ENCODE measurements at places on chromosomes 5 and 9.
A peak's percentile ranks its signal among the peaks of the same experiment; 100 is the strongest.

GRCh38 chr9:15104826-15105420, 194.7 kb upstream of the FREM1 start:
- H3K4me1 ChIP-seq, result no peaks in the 10 kb centered on the region
- no peaks in the 10 kb centered on the region for H3K36me3 ChIP-seq
- no peak overlapping the region for H3K4me3 ChIP-seq
- no peak overlapping the region for H3K27ac ChIP-seq

- DNase-seq, result no peak
- no peaks in the 10 kb centered on the region for H3K36me3 ChIP-seq
- H3K4me1 ChIP-seq, result no peaks in the 10 kb centered on the region
- no peaks in the 10 kb centered on the region for H3K27me3 ChIP-seq
Measured at GRCh38 chr5:86526811-86527348, 90.9 kb upstream of the COX7C start.

GRCh38 chr5:149363936-149364335, 6.1 kb downstream of the PCYOX1L start:
- no peaks in the 10 kb centered on the region for H3K36me3 ChIP-seq
- DNase-seq, result no peak
- peaks cover 14% of the 10 kb centered on the region for H3K4me1 ChIP-seq
- no peak overlapping the region for H3K27ac ChIP-seq

DNA sequence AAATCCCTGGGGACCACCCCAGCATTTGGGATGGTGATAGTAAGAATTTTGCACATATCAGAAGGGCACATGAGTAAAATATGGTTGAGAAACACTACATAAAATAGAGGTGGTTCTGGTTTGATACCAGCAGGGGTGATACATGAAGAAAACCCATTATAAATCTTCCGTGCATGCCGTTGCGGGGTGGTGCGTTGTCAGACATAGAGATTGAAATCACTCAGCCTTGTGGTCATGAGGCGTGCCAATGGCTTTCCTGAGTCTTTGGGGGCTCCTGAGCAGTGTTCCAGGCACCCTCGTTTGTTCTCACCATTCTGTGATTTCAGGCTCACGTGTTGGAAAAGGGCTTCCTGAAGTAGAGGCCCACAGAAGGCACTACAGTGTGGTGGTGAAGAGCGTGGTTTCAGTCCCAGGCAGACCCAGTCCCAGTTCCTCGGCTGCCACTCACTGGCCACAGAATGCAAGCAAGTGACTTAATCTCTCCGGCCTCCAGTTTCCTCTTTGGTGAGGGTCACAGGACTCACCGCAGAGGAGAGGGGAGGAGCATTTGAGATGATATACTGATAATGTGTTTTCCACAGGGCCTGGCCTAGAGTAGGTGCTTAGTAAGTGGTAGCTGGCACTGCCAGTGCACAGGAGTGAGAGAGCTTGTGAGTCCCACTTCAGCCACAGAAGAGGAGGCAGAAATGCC, 20.5 kb upstream of the GLRX start:
- no peaks in the 10 kb centered on the region for H3K27me3 ChIP-seq
- no peak overlapping the region for H3K27ac ChIP-seq
- DNase-seq, result peak; percentile 62
- no peaks in the 10 kb centered on the region for H3K36me3 ChIP-seq
- H3K4me1 ChIP-seq, result no peaks in the 10 kb centered on the region

DNA sequence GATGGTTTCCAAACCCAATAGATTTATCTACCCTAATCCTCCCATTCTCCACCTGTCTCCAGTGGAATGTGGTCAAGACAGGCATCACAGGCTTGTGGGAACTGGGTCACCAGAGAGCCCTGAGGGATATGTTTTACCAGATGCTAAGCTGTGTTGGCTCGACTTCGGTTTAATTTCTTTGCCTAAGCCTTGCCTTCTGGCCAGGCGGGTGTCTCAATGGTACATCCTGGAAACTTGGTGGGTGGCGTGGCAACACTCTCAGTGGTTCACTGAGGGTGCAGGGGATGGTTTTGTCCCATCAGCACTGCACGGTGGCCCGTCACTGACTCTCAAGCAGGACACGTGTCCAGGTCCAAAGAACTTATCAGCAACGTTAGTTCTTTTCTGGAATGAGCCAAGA, 192.2 kb downstream of the TENT4A start:
- no peaks in the 10 kb centered on the region for H3K27me3 ChIP-seq
- DNase-seq, result no peak
- no peak overlapping the region for H3K27ac ChIP-seq
- no peaks in the 10 kb centered on the region for H3K36me3 ChIP-seq
- no peaks in the 10 kb centered on the region for H3K4me1 ChIP-seq

DNA sequence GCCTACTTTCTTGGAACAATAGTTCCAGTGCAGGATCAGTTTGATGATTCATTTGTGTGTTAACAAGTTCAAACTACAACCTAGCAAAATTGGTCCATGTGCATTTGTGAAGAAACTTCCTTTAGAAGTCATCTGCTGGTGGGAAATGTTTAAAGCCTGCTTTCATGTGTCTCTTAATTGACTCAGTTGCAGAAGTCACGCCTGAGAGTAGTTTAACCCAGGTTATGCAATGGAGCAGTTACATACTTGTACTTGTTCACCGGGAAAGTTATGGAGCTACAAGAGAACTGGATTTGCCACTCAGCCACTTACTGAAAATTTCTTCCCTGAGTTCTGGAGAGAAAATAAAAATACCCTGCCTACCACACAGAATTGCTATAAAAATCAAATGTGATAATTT, 1397.8 kb downstream of the PTPRD start:
- no peaks in the 10 kb centered on the region for H3K36me3 ChIP-seq
- H3K4me1 ChIP-seq, result no peaks in the 10 kb centered on the region
- no peaks in the 10 kb centered on the region for H3K27me3 ChIP-seq
- no peak overlapping the region for H3K4me3 ChIP-seq
- no peak overlapping the region for H3K27ac ChIP-seq

DNA sequence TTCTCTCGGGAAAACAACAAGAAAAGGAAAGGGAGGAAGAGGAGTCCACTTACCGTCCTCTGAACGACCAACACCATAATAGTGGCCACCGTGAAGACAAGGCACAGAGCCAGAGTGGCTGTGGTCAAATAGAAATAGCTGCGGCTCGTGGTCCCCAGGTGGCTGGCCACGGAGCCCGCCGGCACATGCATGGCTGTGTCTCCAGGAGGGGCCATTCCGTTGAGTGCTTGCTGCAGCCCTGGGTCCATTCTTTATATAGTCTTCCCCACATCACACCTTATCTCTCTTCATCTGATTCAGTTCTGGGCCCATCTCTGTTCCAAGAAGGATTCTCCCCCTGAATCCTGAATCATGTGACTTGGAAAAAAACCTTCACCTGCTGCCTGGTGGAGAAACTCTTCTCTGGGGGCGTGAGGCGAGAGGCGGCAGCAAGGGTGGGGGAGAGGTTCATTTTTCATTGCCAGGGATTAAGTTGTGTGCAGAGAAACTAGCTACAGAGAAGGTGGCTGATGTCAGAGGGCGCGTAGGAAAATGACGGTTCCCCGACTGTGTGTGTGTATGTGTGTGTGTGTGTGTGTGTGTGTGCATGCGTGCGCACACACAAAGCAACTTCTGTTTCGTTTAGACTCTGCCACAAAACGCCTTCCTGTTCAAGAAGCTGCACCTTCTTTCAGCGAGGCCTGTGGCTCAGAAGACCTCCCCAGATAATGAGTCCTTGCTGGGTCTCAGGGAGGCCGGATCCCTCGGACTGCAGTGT, at the start of gene TNFSF8:
TSS of gene TNFSF8 (minus strand) at position 536 of the 757 bp plus-strand sequence. CDS start at position 248, 288 bp downstream.
- DNase-seq, result no peak
- no peaks in the 10 kb centered on the region for H3K36me3 ChIP-seq
- H3K27me3 ChIP-seq, result no peaks in the 10 kb centered on the region
- no peak within 1 kb of the TSS for H3K27ac ChIP-seq

DNA sequence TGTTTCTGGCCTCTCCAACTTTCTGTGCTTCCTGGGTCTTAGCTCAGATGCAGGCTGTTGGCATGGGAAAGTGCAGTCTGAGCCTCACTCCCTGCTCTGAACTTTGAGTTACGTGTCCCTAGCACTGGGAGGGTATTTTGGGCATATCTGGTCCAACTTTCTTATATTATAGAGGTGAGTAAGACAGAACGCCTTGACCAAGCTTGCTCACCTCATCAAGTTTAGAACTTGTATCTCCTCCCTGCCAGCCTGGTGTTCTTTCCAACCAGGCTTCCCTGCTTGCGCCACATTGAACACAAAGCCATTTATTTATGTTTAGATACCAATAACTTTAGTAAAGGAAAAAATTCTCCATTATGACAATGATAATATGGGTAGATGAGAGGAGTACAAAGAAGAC, 33.2 kb downstream of the TNC start:
- H3K36me3 ChIP-seq, result no peaks in the 10 kb centered on the region
- no peak for DNase-seq
- H3K4me3 ChIP-seq, result no peak overlapping the region

DNA sequence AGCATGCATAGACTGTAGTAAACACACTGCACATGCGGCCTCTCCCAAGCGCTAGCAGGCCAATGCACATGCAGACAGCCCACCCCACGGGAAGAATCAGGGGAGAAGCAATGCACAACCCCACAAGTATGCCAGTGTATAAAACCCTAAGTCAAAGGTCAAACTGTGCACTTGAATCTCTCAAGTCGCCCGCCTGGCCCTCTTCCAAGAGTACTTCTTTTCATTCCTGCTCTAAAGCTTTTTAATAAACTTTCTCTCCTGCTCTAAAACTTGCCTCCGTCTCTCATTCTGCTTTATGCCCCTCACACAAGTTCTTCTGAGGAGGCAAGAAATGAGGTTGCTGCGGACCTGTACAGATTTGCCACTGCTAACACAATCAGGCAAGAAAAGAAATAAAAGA, 50.4 kb downstream of the PTPDC1 start:
- no peaks in the 10 kb centered on the region for H3K36me3 ChIP-seq
- no peak for DNase-seq
- no peak overlapping the region for H3K4me3 ChIP-seq
- no peaks in the 10 kb centered on the region for H3K27me3 ChIP-seq

- H3K27ac ChIP-seq, result no peak overlapping the region
- H3K4me3 ChIP-seq, result no peak overlapping the region
- H3K4me1 ChIP-seq, result no peaks in the 10 kb centered on the region
- no peaks in the 10 kb centered on the region for H3K27me3 ChIP-seq
- no peaks in the 10 kb centered on the region for H3K36me3 ChIP-seq
Measured at GRCh38 chr5:35371951-35372426, 141.7 kb upstream of the PRLR start.

- no peaks in the 10 kb centered on the region for H3K4me1 ChIP-seq
- DNase-seq, result no peak
- no peaks in the 10 kb centered on the region for H3K36me3 ChIP-seq
Measured at GRCh38 chr5:177015156-177015555, 7.3 kb upstream of the ZNF346 start.

- H3K4me3 ChIP-seq, result no peak overlapping the region
- H3K27me3 ChIP-seq, result no peaks in the 10 kb centered on the region
- H3K4me1 ChIP-seq, result peaks cover 2% of the 10 kb centered on the region
- DNase-seq, result no peak
Measured at GRCh38 chr5:32780508-32780919, 69.4 kb downstream of the NPR3 start.

DNA sequence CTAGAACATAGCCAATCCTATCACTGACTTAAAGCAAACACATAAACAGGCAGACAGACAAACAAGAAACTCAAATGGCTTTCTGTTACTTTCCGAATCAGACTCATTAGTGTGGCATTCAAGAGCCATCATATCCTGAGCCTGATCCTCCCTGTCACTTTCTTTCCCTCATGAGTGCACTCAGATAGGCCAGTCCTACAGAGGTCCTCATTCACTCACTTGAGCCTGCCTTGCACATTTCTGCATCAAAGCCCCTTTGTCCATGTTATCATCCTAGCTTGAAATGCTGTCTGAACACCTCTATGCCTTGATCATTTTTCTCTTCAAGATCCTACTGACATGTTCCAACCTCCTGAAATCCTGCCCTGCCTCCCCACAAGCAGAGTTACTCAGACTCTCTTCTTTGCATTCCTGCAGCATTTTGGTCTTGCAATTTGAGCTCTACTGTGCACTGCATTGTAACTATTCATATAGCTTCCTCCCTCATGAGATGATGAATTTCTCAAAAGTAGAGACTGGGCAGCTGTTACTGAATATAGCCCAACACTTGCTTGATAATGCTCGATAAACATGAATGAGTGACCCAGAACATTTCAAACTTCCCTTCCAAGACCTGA, 126.9 kb downstream of the PALM2AKAP2 start:
- H3K4me1 ChIP-seq, result no peaks in the 10 kb centered on the region
- H3K4me3 ChIP-seq, result no peak overlapping the region
- H3K36me3 ChIP-seq, result no peaks in the 10 kb centered on the region
- DNase-seq, result no peak
- no peak overlapping the region for H3K27ac ChIP-seq
- H3K27me3 ChIP-seq, result no peaks in the 10 kb centered on the region

DNA sequence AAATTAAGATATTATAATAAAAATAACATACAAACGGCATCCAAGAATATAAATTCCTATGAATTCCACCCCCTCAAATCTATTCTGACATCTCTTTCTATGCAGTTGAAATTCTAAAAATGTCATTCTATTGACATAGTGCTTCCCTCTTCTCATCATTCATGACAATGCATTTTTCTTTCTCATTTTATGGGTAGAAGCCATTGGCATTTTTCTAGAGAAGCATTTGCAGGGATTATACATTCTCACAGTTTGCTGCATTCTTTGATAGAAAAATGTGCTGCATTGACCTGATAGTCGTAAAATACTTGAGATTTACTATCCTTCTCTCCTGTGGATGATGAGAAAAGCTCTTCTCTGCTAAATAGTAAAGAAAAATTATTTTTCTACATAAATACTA, 760.9 kb upstream of the ACO1 start:
- no peaks in the 10 kb centered on the region for H3K4me1 ChIP-seq
- H3K4me3 ChIP-seq, result no peak overlapping the region

GRCh38 chr9:4306066-4306776, 6.4 kb upstream of the GLIS3 start:
- no peak overlapping the region for H3K27ac ChIP-seq
- no peak for DNase-seq
- no peaks in the 10 kb centered on the region for H3K36me3 ChIP-seq

DNA sequence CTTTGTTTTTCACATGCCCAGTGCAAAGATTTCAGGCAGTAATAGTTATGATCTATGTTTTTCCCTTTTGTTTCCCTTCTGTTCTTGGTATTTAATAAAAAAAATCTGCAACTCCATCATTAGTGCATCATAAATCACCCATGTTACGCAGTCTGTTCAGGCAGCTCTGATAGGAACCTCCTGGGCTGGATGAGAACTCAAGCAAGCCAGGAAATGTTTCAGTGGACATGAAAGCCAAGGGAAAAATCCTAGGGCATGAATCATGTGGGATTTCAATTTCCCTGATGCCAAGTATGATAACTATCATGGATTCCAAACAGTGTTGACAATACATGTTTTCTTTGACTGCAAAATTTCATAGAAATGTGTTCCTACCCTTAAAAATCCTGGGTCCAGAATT, 119.7 kb upstream of the TARS1 start:
- DNase-seq, result no peak
- H3K36me3 ChIP-seq, result no peaks in the 10 kb centered on the region
- H3K4me1 ChIP-seq, result peaks cover 16% of the 10 kb centered on the region
- H3K4me3 ChIP-seq, result no peak overlapping the region
- H3K27ac ChIP-seq, result no peak overlapping the region

- no peak overlapping the region for H3K4me3 ChIP-seq
- no peaks in the 10 kb centered on the region for H3K36me3 ChIP-seq
- H3K27ac ChIP-seq, result no peak overlapping the region
- DNase-seq, result no peak
- H3K27me3 ChIP-seq, result no peaks in the 10 kb centered on the region
- H3K4me1 ChIP-seq, result peaks cover 3% of the 10 kb centered on the region
Measured at GRCh38 chr5:143374496-143375217, 28.8 kb downstream of the NR3C1 start.

Measured in testis (tissue), 5 donors.